Omental fat pad (tissue), 4 donors: ENCODE measurements at places on chromosomes 3 and 15. TPM values are rescaled to one million over a fixed set of nuclear protein-coding genes. Genes with fewer than 3 reads are reported as not detected.

Gene EPHB1
- total RNA-seq, result 1.4 TPM

DNA sequence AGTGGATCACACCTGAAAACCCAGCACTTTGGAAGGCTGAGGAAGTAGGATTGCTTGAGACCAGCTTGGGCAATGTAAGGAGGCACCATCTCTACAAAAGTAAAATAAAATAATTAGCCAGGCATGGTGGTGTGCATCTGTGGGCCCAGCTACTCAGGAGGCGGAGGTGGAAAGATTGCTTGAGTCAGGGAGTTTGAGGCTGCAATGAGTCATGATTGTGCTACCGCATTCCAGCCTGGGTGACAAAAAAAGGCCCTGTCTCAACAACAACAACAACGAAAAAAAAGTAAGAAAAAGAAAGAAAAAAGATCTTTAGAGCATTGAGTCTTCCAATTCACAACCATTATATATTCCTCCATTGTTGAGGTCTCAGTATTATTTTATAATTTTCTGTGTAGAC is 192.4 kb upstream of the DPH6 start:
- DNase-seq, result no peak

- DNase-seq, result no peak
Observed at GRCh38 chr15:80970018-80970657, 19.5 kb downstream of the MESD start.

- DNase-seq, result no peak
Observed at GRCh38 chr15:56608140-56608778, 125.0 kb downstream of the ZNF280D start.

- DNase-seq, result no peak
Observed at GRCh38 chr3:58102976-58103451, 94.8 kb downstream of the FLNB start.

GRCh38 chr3:9068051-9068450 is 104.8 kb upstream of the RAD18 start:
- DNase-seq, result no peak
